ENCODE measurements at places on chromosomes 4 and X.

- no peak for DNase-seq
Observed at GRCh38 chr4:171031338-171031737, 781.9 kb upstream of the GALNTL6 start.

- no peak for DNase-seq
Observed at GRCh38 chr4:78763251-78763650, 12.9 kb upstream of the BMP2K start.

- no peak for DNase-seq
Observed at GRCh38 chrX:24851289-24851688, 157.6 kb downstream of the POLA1 start.

- DNase-seq: no peak
Observed at GRCh38 chr4:174429701-174430410, 92.4 kb downstream of the HPGD start.

DNA sequence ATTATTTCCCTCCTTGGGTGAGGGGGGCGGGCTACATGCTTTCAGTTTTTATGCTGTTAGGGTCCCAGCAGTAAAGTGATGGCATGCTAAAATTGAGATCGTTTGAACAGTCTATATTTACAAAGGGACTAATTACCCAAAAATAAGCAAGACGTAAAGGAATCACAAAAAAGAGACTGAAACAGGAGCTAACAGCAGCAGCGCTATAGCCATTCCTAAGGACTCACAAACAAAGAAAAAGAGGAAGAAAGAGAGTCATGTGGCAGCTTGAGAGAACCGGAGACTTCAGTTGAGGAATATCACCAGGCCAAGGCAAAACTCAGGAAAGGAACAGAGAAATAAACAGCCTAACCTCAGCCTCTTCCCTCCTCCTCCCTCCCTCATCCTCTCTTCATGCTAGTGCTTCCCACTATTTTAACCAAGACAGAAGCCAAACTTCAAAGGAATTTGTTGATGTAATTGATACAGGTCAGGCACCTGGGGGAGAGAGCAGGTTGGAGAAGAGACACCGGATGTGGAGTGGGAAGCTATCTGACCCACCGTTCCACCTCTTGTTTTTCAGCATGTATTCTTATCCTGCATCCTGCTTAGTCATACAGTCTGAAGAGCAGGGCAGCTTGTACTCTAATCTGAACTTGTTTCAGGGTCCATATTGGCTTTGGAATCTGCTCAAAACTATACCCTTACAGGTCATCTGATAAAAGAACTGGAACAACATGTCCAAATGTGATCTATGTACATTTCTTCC, 383.7 kb downstream of the NAF1 start:
- no peak for DNase-seq

- no peak for DNase-seq
Observed at GRCh38 chr4:15738877-15739276, 36.0 kb downstream of the BST1 start.

DNA sequence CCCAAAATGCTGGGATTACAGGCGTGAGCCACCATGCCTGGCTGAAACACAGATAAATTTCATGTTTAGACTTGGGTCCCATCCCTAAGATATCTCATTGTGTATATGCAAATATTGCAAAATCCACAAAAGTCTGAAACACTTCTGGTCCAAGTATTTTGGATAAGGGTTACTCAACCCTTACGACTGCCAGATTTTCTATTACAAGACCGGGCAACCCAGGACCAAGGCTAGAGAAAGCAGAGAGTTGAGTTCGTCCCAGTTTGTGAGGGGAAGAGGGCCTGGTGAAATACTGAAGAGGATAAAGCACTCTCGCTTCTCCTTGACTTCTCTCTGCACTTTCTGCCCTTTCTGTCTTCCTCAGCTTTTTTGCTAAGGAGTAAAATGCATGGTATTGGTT, 34.5 kb downstream of the ZFX start:
- no peak for DNase-seq

DNA sequence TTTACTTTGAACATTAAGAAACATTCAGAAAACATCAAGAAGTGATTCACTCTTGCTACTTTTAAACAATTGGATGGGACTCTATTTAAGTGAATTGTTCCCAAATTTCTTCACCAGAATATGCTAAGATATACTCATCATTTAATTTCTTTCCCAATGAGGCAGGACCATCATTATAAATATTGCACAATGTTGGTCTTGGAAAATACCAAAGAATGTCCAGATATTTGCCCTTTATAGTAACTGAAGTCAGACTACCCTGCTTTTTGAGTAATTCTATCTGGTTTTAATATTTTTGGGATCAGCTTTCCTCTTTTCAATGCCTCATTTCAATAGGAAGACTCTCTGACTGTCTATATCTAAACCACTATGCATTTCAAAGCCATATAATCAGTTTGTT, 129.4 kb upstream of the TENM3 start:
- DNase-seq: no peak

DNA sequence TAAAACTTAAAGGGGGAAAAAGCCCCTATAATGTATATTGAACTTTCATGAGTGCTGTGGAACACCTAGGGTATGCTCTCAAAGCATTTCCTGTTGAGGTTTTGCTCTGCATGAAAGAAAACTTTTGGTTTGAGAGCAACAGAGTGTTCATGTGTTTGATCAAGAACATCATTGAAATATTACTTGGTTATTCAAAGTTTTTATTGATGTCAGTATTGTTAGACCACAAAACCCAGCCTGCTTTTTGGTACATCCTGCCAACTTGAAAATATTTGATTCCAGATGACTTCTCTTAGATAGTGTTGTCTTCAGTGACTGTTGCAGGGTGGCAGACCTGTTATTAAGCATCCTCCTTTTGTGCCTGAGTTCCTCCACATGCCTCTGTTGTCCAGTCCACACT, 68.0 kb downstream of the N4BP2 start:
- no peak for DNase-seq

DNA sequence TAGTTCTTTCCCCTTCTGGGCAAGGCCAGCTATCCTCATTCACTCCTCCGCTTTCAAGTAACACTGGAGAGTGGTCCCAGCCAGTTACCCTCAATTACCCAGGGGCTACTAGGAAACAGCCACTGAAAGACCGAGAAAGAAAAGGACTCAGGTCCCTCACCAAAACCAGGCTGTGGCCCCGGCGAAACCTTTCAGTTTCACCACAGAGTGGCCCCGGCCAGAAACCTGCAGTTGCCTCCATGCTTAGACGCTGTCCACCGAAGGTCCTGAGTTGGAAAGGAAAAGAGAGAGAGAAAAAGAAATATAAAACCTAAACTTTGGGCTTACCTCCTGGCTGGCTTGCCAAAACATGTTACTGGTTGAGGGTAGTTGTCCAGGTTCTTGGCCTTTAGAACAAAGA, 5.0 kb upstream of the AREG start:
- no peak for DNase-seq

DNA sequence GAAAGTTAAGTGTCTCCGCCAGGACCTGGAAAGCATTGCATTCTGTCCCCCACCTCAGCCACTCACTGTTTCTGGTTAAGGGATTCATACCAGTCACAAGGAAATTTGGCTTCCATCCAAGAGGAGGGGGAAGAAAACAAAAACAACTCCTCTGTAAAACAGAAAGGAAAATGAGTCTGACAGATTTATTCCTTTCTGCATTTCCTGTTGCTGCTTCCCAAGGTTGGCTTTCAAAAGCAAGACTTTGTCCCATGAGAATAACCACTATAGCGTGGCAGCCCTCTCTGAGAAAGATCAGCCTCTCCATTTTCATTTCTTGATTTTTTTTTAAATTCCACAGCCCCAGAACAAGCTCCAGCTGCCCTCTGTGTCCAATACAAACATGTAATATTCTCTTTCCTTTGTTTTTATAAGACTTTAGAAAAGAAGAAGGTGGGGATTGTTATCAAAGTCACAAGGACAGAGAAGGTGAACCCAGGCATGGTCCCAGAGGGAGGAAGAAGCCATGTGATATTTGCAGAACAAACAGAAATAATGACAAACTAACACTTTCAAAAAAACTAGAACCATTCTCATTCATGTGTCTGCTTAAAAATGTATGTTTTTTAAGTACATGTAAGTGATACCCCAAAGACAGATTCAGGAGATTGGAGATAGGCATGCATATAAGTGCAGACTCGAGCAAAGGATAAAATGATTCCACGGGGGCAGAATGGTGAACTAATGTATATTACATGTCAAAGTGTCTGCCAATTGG, 90.7 kb upstream of the DCLK2 start:
- DNase-seq: no peak

DNA sequence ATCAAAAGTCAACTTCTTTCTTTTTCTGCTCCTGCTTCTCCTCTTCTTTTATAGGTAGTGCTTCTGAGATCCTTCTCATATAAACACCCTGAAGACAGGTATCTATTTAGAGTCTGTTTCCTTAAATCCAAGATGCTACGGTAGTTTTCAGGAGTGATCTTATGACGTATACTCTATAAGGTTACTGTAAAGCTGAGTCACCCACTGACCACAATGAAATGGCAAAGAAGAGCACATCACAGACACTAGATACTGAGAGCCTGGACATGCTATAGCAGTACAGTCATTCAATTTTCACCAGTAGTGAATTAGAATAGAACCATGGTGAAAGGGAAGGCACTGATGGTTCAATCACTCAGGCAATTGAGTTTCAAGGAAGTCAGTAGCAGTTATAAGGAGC, 412.5 kb downstream of the ADAM29 start:
- DNase-seq: no peak

- no peak for DNase-seq
Observed at GRCh38 chrX:108097380-108097779, 5.8 kb downstream of the ATG4A start.

- DNase-seq: no peak
Observed at GRCh38 chr4:113675731-113676697, 85.5 kb downstream of the CAMK2D start.

DNA sequence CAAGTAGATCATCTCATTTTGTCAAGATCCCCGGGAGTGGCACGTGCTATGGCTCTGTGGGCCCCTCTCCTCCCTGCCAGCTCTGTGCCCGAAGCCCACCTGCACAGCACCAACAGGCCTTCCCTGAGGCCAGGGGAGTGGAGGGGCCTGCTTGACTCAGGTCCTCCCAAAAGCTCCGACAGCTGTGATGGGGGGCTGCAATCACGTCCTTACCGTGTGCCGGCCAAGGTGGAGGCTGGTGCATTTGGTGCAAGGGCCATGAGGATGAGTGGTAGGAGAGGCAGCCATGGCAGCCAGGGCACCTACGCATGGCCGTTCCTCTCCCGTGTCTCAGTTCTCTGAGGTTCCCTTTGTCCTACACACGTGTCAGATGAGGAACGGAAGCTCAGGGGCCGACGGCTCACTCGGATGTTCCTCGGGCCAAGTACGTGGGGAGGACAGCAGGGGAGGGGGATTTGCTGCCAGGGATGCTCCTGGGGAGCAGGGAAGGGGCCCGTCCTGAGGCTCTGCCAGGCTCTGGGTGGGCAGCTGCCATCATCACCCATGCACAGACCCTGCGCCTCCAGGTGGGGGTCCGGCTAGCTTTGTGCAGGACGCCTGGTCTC, 95.8 kb downstream of the HMX1 start:
- DNase-seq: no peak

DNA sequence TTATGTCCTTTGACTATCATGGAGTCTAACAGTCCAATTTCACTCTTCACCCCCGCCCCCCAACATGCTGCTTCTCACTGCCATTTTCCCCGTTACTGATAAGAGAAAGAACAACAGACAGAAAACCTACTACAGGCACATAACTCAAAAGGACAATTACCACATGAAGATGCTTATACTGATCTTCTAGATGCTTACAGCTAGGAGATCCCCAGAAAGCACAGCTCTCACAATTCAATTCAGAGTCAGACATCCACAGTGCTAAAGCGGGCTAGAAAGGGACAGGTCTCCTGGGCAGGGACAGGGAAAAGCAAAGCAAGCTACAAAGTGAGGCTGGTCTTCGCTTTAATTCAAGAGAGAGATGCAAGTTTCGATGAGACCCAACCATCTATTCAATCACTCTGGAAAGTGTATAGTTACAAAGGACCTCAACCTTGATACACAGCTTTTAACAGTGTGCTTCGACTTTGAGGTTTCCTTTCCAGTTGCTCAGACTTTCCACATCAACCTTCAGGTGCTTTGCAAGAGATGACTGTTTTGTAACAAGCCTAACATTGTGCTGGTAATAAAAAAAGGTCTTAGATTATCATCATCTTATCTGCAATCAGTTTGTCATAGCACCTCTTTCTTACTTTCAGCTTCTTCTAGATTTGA, 60.9 kb downstream of the LEF1 start:
- DNase-seq: peak; percentile 65

DNA sequence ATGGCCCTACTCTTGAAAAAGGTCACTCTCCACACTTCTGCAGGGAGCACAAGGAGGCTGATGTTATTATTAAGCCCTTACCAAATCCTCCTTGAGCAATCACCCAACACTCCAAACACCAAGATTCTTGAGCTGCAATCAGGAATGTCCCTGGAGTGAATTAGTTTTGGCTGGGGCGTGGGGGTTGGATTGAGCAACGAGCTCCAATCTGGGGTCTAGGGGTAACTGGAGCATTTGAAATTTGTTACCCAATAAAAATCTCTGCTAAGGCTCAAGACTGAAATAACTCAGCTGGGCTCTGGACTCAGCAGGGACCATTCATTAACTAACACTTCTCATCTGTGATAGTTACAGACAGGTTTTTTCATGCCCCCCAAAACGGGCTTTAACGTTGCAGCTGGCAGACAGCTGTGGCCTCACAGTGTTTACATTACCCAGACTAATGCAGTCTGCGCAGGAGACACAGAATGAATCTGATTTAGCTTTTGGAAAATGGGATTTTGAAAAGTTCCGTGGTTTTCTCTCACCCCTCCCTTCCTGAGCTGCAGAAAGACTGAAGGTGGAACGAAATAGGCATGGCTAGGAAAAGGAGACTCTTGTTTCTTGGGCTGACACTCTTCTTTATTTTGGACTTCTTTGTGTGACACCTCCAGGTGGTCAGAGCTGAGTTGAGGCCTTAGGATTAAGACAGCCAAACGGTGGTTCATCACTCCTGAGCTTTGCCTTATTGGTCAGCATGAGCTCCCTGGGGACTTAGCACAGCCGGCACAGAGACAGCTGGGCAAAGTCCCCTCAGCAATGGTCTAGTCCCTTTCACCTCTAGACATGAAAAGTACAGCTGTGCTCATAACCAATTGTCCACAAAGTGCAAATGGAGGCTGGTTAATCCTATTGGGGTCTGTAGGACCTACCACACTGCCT, 26.6 kb downstream of the PLAC1 start:
- no peak for DNase-seq

DNA sequence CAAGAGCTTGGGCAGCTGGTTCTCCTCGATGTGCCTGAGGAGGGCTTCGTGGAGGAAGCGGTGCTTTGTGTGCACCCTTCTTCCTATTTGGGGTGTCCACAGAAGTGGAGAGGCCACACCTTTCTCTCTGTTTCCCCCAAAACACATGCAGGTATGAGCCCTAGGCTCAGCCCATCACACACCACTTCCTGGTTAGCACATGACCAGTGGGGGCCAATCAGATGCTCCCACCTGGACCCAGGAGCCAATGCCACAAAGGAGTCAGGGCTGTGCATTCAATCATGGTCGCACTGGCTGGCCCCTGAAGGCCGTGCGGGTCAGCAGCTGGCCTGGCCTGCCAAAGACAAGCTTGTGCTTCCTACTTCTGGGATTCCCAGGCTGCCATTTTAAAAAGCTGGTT, 51.4 kb downstream of the PPP2R2C start:
- DNase-seq: no peak

GRCh38 chrX:22136711-22137110, 104.6 kb downstream of the PHEX start:
- DNase-seq: no peak

GRCh38 chr4:46051392-46051791, 72.5 kb downstream of the GABRG1 start:
- no peak for DNase-seq

- no peak for DNase-seq
Observed at GRCh38 chr4:140851032-140851636, 94.9 kb upstream of the TBC1D9 start.

GRCh38 chrX:85544609-85545008, 165.1 kb upstream of the POF1B start:
- DNase-seq: no peak
